ENCODE measurements at places on chromosomes 16 and 17.

GRCh38 chr17:20092973-20093626, 83.9 kb downstream of the SPECC1 start:
- no peak for DNase-seq

- DNase-seq: no peak
These were observed 97.0 kb upstream of the TOB1 start for GRCh38 chr17:50963139-50963538.

DNA sequence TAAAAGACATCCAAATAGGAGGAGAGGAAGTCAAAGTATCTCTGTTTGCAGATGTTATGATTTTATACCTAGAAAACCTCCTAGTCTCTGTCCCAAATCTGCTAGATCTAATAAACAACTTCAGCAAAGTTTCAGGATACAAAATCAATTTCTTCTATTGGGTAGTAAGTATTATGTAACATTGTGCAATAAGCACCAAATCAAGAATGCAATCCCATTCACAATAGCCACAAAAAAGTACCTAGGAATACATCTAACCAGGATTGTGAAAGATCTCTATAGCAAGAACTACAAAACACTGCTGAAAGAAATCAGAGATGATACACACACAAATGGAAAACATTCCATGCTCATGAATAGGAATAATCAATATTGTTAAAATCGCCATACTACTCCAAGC, 13.0 kb downstream of the NLRP1 start:
- DNase-seq: no peak

DNA sequence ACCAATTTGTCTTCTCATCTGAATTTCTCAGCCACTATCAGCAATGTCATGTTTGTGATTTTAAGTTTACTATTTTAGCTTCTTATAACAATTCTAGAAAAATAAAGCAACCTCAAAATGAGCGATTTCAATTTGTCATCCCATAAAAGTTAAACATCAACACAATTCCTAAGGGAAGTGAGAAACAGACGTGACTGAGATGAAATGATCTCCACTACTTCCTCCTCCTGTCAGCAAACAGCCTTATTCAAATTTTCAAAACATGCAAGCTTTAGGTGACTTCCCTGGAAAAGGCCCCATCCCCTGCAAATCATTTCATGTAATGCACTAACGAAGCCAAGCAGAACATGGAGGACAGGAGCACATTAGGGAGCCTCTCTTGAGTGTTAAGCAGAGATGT, 64.9 kb downstream of the ZNF652 start:
- DNase-seq: no peak

DNA sequence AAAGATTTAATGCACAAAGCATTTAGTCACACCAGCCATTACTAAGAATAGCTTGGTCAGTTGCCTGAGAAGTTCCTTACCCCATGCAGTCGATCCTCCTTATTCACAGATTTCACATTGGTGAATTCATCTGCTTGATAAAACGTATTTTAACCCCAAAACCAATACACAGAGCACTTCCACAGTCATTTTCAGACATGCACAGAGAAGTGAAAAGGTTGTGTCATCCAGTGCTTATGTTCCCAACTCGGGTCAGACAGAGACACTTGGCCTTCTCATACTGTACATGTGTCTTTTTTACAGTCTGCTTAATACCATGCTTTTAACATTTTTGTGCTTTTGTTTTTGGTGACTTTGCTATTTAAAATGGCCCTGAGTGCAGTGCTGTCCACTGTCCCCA, 219.7 kb downstream of the SPECC1 start:
- no peak for DNase-seq

DNA sequence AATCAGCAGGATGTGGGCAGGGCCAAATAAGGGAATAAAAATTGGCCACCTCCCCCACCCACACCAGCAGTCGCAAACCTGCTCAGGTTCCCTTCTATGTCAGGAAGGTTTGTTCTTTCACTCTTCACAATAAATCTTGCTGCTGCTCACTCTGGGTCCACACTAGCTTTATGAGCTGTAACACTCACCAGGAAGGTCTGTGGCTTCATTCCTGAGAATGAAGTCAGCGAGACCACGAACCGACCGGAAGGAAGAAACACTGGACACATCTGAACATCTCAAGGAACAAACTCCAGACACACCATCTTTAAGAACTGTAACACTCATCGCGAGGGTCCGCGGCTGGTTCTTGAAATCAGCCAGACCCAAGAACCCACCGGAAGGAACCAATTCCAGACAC, 115.5 kb upstream of the TBX2 start:
- DNase-seq: no peak

DNA sequence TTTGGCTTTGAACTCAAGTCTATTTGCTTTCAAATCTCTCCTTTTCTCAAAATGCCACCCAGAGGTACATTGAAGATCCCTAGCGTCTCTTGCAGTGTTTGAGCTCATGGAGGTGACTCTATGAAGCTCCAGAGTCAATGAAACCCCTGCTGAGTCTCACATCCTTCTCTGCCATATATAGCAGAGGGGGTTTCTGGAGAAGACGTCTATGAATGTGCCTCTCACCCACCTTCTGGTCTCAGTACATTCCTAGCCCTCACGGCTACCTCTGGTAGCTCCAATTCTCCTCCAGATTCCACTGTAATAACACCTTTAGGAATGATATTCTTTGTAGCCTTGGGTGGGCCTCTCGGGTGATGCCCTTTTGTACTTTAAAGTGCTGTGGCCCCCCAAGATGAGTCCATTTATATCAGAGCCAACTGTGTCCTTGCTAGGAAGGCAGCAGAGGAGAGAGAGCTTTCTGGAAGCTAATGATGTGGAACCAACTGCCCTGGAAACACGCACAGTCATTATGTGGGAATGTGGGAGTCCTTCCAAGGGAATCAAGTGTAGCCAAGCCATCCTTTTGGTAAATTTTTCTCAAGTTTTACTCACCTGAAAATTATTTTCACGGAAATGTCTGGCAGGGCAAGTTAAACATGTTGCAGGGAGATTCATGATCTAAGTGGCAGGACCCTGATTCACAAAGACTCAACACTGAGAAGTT, 123.4 kb downstream of the ASIC2 start:
- DNase-seq: no peak

DNA sequence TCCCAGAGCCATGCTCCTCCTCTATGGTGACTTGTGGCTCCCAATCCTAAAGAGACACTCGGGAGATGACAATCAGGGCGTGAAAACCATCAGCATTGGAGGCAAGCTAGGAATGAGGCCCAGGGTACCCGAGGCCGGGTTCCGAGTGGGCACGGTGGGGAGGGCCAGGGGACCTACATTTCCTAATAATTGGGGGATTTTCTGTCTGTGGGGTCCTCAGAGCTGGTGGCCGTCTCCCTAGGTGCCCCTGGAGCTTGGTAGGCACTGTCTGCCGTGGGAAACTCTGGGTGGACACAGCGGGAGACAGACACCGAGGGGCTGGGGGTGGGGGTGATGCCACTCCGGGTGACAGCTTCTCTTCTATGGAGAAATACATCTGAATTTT, 312.5 kb upstream of the TNRC6C start:
- no peak for DNase-seq

DNA sequence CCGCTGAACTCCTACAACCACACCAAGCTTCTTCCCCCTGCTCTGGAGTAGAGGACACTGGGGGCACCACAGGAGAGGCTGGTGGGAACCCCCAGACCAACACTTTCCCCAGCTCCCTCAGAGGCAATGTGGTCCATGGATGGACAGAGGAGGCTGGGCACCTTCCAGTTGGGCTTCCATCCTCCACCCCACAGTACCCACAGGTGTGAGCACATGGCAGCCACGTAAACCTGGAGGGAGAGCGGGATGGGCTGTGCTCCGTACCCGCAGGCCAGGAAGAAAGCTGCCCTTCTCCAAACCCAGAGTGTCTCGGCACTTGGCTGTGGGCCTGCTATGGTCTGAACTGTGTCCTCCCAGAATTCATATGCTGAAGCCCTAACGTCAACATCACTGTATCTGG, 1.7 kb downstream of the SGSH start:
- no peak for DNase-seq

DNA sequence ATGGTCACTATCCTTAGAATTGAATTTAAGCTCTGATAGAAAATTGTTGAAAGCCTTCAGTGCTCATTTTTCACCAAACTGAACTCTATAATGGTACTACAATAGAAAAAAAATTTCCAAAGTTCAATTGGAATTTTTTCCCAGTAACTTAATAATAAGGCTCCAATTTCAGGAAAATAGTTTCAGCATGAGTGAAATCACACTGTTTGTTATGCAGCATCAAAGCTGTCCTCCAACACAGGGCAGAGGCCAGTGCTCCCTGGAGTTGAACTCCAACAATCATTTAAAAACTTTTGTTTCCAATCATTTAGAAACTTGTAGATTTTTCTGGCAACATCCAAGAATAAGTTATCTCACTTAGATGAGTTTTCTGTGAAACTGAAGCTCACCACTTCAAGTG, 103.1 kb upstream of the HSBP1 start:
- DNase-seq: no peak

DNA sequence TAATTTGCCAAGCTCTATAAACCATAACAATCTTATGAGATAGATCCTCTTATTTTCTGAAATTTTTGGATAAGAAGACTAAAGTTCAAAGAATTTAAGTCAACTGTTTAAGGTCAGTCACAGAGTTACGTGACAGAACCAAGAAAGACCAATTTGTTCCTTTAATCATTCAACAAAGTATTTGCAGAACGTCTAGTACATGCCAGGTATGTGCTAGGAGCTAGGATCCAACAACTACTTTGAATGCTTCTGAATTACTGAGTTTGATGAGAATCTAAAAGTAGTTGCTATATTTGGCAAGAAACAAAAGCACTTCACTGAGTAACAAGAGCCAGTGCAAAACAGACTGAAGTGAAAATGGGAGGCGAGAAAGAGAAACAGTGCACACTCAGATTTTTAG, 15.0 kb downstream of the GLOD4 start:
- no peak for DNase-seq

- DNase-seq: no peak
These were observed 2.3 kb downstream of the SLC25A11 start for GRCh38 chr17:4937553-4937952.

DNA sequence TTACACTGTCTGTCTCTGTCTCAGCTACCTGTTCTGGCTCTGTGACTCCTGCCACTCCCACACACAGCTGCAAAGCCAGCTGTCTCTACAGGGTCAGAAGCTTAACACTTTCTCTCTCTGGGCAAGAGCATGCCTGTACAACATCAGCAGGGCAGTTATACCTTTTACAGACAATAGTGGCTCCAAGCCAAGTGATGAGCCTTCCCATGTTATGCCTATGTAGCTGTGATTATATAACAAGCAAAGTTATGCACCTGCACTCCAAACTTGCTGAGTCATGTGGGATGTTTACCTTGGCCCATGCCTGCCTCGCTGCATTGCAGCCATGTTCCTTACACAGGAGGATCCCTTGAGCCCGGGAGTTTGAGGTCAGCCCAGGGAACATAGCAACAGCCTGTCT, 31.8 kb upstream of the APPBP2 start:
- DNase-seq: no peak

- DNase-seq: no peak
These were observed 87.8 kb upstream of the NOL11 start for GRCh38 chr17:67629971-67630320.

DNA sequence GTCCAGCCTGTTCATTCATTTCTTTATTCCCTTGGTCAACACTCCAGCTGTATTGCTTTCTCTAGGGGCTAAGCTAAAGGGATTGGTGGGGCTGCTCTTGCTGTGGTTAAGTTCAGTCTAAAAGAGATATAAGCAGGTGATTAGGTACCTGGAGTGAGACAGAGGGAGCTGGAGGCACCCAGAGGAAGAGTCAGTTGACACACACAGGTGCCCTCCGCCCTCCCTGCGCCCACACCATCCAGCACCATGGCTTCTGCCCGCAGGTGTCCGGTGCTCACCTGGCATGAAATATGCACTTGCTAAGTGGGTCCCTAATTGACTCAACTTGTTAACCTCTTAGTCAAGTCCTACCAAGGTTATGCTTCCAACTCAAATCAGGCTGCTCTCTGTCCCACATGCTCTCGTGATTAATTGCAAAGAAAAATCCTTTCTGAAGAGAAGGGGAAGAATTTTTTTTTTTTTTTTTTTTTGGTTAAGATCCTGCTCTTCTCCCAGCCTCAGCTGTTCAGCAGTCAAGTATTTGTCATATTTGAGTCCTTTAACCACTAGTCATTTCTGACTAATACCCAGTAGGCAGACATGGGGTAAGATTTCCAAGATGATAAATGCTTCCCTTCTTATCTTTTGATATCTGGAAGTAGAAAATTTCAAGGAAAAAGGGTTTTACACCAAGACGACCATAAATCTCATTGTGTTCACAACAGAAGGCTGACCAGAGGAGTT, 199.8 kb upstream of the WSCD1 start:
- no peak for DNase-seq

DNA sequence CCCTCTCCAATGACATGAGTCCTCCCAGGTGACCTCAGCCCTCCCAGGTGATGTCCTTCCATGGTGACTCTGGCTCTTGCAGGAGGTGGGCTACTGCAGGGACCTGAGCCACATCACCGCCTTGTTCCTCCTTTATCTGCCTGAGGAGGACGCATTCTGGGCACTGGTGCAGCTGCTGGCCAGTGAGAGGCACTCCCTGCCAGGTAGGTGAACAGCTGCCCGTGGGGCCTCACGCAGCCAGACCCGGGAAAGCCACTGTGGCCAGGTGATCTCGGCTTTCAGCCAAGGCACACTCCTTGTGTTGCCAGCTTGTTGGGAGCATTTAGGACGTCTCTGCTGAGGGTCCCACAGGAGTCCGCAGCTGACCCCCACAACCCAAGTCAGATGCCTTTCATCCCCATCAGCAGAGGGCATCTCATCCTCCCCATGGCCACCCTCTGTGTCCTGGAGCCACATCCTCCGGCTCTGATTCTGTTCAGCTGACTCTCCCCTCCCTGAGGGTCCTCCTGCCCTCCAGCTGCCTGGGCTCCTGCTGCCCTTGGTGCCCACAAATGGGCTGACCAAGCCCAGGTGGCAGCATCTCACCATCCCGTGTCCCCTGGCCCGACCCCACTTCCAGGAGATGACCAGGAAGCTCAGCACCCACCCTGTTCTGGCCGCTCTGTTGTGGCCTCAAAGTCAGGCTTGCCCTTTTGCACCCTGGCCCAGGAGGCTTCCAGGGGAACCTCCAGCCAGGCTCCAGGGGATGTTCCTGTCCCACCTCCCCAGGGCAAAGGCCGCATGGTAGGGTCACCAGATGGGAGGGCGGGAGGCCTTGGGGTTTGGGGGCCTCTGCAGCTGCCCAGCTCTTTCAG, 20.1 kb downstream of the USP6 start:
- no peak for DNase-seq

DNA sequence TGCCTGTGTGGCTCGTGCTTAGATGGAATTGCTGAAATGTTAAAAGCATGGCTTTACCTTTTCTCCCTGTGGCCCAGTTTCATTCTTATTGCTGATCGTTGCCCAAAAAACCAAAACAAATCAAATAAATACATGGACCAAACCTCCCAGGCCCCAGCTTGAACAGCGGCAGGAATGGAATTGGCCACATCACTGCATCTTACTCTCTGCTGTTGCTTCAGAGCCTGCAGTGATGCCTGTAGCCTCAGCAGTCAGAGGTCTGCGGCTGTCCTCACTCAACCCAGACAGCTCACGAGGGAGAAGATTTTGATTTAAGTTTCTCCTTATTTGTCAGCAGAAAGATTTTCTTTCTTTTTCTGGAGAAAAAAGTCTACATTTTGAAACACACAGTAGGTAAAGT, 91.5 kb downstream of the NPIPB11 start:
- no peak for DNase-seq
